CD4-positive, alpha-beta T cell (primary cell): ENCODE measurements at places on chromosomes 1 and 21.

- DNase-seq, result no peak
Measured at GRCh38 chr1:98130408-98130807, 209.6 kb upstream of the DPYD start.

- DNase-seq, result no peak
Measured at GRCh38 chr1:30242168-30242567, 481.2 kb downstream of the MATN1 start.

DNA sequence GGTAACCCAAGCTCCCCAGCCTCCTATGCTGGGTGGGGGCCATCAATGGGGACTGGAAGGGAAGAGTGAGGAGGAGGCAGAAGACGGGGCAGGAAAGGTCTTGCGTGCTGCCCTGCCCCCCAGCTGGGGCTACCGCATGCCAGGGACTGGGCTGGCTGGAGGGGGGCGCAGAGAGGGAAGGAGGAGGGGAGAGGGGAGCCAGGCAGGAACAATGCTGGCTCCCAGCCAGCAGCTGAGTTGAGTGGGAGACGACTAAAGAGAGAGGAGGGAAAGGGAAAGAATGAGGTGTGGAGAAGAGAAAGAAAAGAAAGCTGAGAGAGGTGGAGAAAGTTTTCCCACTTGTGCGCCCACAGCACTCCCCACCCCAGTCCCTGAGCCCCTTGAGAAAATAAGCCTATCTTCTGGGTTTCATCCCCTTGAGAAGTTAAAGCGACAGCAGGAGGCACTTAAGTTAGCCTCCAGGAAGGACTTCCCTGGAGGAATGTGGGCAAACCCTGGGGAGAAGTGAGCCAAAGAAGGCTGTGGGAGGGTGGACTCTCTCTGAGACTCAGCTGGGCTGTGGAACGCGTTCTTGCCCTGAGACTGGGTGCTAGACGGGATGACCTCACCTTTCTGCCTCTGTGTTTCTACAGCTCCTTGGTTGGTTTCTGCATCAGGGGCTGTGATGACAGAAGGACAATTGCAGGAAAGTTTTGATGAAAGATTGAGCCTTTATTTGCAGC, 12.9 kb upstream of the NES start:
- DNase-seq, result no peak

DNA sequence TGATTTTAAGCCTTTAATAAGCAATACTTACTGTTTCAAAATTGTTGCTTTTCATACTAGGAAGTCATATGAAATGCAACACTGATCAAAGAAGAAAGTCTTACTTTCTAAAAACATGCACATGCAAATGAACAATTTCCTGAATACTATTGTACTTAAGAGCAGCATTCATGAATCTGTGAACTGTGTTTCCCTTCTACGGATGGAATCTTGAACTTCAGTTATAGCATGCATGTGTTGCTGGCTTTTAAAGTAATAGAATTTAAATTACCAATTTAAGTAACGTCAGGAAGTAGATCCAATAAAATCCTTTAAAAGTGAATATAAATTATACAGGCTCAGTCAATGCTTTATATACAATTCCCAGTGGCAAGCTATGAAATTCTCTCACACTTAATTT, 348.9 kb downstream of the KCNT2 start:
- DNase-seq, result no peak

GRCh38 chr1:27672750-27673112, 739 bp upstream of the IFI6 start:
- no peak for DNase-seq

DNA sequence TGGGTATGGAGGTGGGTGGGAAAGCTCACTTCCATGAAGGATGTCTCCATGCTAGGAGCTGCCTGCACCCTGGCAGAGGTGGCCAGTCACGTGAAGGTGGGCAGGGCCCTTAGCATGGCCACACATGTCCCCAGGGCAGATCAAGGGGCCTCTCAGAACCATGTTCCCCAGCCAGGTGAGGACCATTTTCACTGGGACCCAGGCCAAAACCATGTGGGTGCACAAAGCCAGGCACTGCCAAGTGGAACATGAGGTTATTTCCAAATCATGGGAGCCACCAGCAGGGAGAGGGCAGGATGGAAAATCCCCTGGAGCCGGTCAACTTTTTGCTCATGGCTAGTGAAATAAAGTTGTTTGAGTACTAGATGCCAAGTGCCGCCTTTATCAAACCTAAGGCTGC, 9.7 kb downstream of the ZNF692 start:
- DNase-seq, result no peak

- no peak for DNase-seq
Measured at GRCh38 chr1:14100444-14100843, 400.5 kb downstream of the PRDM2 start.

- DNase-seq, result no peak
Measured at GRCh38 chr1:225653463-225654276, 747 bp upstream of the ENAH start.

DNA sequence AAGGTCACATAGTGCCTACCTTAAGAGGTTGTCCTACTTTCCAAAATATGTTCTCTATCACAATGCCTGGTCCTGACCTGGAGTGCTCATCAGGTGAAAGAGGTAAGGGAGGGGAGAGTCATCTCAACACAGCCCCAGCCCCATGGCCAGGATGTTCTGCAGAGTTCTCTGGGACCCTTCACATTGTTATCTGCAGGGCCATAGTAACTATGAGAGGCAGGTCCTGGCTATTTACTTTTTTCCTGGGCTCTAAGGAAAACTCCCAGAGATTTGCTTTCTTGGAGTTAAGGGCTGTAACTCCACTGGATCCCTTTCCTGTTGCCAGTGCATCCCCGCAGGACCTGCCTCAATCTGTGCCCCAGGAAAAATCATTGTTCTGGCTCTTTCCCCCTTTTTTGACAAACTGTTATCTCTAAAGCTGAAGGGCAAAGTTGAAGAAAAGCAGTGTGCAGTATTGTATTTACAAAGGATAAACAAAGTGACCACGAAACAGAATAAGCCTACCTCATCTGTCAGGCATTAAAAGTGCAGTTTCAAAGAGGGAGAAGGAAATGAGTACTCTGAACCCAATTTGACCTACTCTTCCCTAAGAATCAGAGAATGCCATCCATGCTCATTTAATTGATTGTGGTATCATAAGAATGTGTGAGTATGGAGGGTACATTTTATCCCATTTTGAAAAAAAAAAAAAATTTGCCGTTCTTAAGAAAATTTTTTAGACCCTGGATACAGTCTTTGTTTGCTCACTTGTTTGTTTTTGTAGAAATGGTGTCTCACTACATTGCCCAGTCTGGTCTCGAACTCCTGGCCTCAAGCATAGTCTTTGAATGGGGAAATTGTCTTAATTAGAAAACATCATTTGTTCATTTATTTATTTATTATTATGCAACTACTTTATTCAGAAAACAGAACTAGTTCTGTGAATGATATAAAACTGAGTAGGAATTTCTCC, 149.6 kb downstream of the RHOU start:
- DNase-seq, result no peak
